Upper lobe of left lung (tissue), 6 donors: ENCODE measurements at places on chromosomes 3 and 15.

- no peaks in the 10 kb centered on the region for H3K36me3 ChIP-seq
- no peak overlapping the region for H3K27ac ChIP-seq
- DNase-seq = no peak
- H3K4me3 ChIP-seq = no peak overlapping the region
- no peaks in the 10 kb centered on the region for H3K27me3 ChIP-seq
- H3K4me1 ChIP-seq = no peaks in the 10 kb centered on the region
Observed at GRCh38 chr15:93384886-93385285, 295.9 kb upstream of the RGMA start.

- H3K27ac ChIP-seq = no peak overlapping the region
- no peaks in the 10 kb centered on the region for H3K4me1 ChIP-seq
- no peak overlapping the region for H3K4me3 ChIP-seq
- DNase-seq = no peak
Observed at GRCh38 chr3:23372285-23372684, 169.2 kb downstream of the UBE2E2 start.

DNA sequence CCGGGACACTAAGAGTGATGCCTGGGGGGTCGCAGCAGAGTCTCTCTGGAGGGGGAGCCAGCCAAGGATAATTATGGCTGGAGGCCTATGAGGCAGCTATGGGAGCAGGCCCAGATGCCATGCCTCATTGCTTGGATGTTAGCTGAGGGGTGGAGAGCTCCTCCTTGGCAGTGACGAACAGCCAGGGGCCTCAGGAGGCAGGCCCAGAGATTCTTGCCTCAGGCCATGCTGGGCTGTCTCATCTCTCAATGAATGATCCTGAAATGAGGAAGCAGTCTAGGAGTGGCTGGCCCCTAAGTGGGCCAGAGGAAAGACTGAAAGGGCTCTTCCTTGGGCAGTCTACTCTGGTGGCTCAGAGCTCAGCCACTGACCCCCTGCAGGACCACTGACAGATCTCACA is 21.3 kb downstream of the KIF9 start:
- H3K4me3 ChIP-seq = no peak overlapping the region
- H3K4me1 ChIP-seq = no peaks in the 10 kb centered on the region
- no peak overlapping the region for H3K27ac ChIP-seq
- H3K27me3 ChIP-seq = no peaks in the 10 kb centered on the region

- H3K27me3 ChIP-seq = no peaks in the 10 kb centered on the region
- no peak overlapping the region for H3K4me3 ChIP-seq
- H3K27ac ChIP-seq = no peak overlapping the region
- H3K36me3 ChIP-seq = no peaks in the 10 kb centered on the region
- H3K4me1 ChIP-seq = no peaks in the 10 kb centered on the region
- DNase-seq = no peak
Observed at GRCh38 chr3:162738784-162739183, 1242.2 kb downstream of the OTOL1 start.

DNA sequence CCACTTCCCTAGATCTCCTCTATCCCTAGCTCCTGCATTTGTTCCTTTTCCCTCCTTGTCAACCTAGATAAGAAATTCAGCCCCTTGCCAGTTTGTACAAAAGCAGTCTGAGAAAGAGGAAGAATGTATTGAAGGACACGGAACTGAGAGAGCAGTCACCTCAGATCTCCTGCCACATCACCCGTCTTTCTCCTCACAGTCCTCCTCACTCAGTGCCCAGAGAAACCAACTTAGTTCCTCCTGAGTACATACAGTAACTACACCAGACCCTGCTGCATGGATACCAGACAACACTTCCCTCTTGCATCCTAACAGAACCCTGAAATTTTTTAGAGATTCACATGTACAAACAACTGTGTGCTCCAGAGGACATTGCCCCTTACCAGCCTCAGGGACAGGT is 563.6 kb upstream of the ADAMTS9 start:
- DNase-seq = no peak
- H3K4me1 ChIP-seq = no peaks in the 10 kb centered on the region
- no peak overlapping the region for H3K27ac ChIP-seq
- no peaks in the 10 kb centered on the region for H3K27me3 ChIP-seq
- no peaks in the 10 kb centered on the region for H3K36me3 ChIP-seq

DNA sequence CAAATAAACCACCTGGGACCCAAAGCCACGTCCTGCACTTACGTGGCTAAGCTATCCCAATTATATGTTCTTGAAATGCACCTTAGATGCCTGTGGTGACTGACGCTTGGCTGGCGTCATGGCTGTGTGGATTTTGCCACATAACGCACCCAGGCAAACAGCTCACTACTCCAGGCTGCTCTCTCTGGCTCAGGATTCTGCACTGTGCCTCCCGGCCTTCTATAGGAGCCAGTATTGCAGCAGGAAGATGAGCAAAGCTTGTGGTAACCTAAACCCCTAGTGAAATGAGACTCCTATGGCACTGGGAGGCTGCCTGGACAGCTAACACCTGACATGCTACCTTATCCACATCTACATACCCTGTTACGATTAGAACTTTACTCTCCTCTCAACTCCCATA is 179.3 kb downstream of the THRB start:
- H3K36me3 ChIP-seq = no peaks in the 10 kb centered on the region
- no peaks in the 10 kb centered on the region for H3K27me3 ChIP-seq
- H3K27ac ChIP-seq = no peak overlapping the region
- no peak overlapping the region for H3K4me3 ChIP-seq

- no peaks in the 10 kb centered on the region for H3K27me3 ChIP-seq
- no peak for DNase-seq
- no peak overlapping the region for H3K27ac ChIP-seq
- H3K4me1 ChIP-seq = peaks cover 7% of the 10 kb centered on the region
- no peaks in the 10 kb centered on the region for H3K36me3 ChIP-seq
Observed at GRCh38 chr3:32632533-32633265, 52.3 kb upstream of the CNOT10 start.

GRCh38 chr15:66718220-66718988 is 16.4 kb downstream of the SMAD6 start:
- H3K4me1 ChIP-seq = peaks cover 97% of the 10 kb centered on the region
- peak overlapping the region; percentile 78 for H3K27ac ChIP-seq
- no peak for DNase-seq
- H3K27me3 ChIP-seq = no peaks in the 10 kb centered on the region
- H3K4me3 ChIP-seq = no peak overlapping the region

- H3K27me3 ChIP-seq = no peaks in the 10 kb centered on the region
- no peaks in the 10 kb centered on the region for H3K36me3 ChIP-seq
- no peak overlapping the region for H3K27ac ChIP-seq
Observed at GRCh38 chr3:89584398-89584797, 477.0 kb downstream of the EPHA3 start.

DNA sequence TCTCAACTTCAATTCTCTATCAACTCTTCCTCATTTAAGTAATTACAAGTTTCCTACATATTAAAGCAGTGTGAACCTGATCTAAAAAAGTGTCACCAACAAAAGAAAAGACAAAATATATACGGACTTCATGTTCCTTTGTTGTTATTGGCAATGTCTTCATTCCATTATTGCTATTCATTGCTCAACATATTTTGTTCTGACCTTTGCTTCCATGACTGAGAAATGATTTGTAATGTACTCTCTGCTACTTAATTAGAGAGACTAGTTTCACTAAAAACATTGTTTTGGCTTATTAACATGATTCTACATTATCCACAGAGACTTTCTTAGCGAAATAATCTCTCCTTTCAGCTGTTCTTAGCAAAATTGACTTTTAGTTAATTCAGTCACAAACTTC is 657.2 kb upstream of the ROBO1 start:
- no peak overlapping the region for H3K27ac ChIP-seq
- DNase-seq = no peak
- no peak overlapping the region for H3K4me3 ChIP-seq
- no peaks in the 10 kb centered on the region for H3K36me3 ChIP-seq
- H3K27me3 ChIP-seq = no peaks in the 10 kb centered on the region
- H3K4me1 ChIP-seq = no peaks in the 10 kb centered on the region
